Skeletal muscle cell (primary cell): ENCODE measurements at places on chromosomes 4 and X.
A peak's percentile ranks its signal among the peaks of the same experiment; 100 is the strongest.

DNA sequence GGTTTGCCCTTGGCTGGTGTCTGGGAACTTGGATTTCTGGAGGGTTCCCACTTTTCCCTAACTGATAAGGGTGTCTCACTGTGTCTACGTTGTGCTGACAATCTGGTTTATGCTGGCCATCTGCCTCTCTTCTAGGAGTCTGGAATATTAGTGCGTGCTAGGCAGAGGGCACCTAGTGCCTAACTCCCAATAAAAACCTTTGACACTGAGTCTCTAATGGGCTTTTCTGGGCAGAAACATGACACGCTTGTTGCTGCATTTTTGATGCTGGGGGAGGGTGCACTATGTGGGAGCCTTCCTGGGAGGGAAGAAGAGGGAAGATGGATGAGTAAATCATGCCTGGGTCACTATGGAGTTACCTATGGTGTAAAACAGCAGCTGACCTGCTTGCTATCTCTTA is 16.3 kb upstream of the ZNF41 start:
- DNase-seq = no peak

GRCh38 chr4:40843696-40844095 is 93.9 kb downstream of the NSUN7 start:
- DNase-seq = no peak

DNA sequence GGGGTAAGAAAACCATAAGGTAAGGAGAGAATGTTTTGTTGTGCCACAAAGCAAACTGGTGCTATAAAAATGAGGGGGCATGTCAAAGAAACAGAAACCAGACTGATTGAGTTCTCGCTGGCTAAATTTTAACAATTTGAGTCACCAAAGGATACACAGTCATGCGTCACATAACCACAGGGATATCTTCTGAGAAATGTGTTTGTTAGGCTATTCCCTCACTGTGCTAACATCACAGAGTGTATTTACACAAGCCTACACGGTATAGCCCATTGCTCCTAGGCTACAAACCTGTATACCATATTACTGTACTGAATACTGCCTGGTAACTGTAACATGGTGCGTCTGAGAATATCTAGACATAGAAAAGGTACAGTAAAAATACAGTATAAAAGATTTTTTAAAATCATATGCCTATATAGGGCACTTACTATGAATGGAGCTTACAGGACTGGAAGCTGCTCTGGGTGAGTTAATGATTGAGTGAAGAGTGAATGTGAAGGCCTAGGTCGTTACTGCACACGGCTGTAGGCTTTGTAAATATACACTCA is 50.1 kb downstream of the FBXW7 start:
- DNase-seq = peak; percentile 75

DNA sequence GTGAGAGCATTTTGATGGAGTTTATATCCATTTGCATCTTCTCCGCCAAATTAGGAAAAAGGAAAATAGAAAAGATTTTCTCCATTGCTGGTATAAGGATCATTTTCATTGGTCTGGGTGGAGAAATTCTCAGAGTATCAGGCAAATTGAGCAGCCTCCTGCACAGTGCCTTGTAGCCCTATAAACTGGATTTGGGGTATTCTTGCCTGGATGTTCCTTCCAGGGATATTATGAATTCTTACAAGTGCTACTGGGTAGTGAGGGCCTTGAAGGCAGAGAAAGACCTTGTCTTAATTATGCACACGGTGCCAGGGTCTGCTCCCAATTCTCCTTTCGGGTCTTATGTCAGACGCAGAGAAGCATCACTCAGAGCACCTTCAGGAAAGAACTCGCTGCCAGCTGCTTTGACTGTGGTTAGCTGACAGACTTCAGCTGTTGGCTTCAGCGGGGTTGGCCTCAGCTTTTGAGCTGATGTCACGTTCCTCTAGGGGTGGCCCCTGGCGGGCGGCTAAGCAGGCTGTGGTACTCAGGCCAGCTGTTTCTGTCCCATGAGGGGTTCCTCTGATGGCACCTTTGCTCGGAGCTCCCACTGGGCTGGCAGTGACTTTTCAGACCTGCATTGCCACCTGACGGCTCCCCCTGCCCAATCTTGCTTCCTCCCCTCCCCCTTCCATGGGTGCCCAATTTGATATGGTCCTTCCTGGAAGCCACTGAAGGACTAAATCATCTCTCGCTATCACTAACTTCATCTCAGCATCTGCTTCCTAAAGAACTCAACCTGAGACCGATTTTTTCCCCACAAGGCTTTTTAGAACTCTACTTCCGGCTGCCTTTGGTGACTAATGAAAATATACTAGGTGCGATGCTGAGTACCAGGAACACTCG is 519.5 kb downstream of the BCOR start:
- peak; percentile 9 for DNase-seq

- DNase-seq = no peak
Observed at GRCh38 chrX:153333266-153333665, 687 bp upstream of the ZNF275 start.

GRCh38 chr4:182776376-182777105 is 140.6 kb downstream of the DCTD start:
- DNase-seq = no peak

- DNase-seq = no peak
Observed at GRCh38 chr4:4344915-4345527, 41.9 kb upstream of the NSG1 start.

DNA sequence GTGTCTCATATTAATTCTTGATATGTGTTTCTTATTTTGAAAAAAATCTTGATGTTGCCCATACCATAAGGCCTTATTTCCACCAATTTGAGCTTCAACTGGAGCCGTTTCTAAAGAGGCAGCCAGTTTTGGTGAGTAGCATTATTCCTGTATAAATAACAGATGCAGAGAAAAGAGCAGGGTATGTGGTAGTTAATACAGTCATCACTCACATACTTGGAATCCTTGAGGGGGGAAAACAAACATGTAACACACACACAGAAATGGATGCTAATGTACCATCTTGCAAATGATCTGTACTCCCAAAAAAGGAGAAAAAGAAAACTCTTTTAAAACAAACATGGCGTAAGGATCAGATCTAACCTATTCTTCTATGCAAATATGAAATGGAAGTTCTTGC is 389.7 kb downstream of the GPM6A start:
- peak; percentile 74 for DNase-seq

DNA sequence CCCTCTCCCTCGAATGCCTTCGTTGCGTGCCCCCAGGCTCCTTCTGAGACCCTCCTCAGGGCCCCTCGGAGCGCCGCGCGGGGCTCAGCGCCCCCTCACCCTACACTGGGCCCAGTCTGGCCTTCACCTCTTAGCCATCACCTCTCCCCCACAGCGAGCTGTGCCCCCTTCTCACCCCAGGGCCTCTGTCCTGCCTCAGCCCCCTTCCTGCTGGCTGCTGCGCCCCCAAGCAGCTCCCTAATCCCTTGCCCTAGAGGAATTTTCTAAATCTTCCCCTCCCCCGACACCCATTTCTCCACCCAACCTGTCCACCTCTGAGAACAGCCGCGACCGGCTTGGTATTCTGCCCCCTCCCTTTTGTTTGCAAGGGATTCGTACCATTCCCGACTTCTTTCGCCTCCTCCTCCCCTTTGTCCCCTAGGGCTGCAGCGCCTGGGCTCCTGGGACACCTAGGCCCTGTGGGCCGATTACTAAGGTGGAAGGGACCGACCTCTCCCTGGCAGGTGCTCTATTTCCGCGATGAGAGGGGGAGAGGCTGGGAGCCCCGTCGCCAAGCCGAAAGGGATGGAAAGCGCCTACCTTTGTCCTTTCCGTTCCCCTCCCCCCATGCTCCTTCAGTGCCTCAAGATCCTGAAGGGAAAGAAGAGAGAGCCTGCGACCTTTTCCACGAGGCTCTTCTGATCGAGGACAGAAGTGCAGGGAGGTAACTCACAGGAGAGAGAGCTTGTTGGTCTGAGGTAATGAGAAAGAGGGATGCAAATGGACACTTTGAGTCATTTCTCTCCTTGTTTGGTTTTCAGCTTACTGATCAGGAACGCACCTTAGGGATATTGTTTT is 10.9 kb downstream of the DLG3 start:
- DNase-seq = no peak

DNA sequence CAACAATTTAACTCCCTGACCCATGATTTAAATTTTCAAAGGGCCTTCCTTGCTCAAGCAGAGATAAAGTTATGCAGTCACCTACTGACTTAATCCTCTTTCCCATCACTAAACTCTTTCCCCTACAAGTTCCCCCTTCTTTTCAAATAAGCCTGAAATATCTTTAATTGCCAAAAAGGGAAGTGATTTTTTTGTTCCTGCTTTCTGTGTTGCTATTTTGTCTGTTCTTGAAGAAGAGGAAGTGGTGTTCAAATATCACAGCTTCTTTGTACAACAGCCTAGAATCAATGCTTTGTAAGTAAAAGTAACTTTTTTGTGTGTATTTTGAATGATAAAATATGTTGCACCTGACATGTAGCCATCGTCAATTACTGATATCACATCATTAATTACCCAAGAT is 595.9 kb downstream of the CENPC start:
- DNase-seq = no peak

- peak; percentile 90 for DNase-seq
Observed at GRCh38 chrX:123962794-123963373, 1.4 kb downstream of the STAG2 start.

- no peak for DNase-seq
Observed at GRCh38 chrX:43717161-43717560, 61.1 kb downstream of the MAOA start.

DNA sequence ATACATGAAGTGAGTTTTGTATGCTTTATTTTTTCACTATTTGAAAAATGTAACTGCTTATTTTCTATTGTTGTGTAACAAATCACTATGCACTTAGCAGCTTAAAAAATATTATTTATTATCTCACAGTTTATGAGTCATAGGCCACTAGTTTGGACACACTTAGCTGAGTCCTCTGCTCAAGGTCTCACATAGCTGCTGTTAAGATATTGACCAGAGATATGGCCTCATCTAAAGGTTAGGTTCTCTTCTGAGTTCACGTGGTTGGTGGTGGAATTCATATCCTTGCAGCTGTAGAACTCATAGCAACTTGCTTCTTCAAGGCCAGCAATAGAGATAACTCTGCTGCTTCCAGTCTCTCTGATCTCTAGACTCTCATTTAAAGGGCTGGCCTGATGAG is 534.4 kb downstream of the SPRY1 start:
- DNase-seq = no peak

- DNase-seq = no peak
Observed at GRCh38 chrX:119147486-119147885, 19.9 kb upstream of the KIAA1210 start.

- DNase-seq = no peak
Observed at GRCh38 chr4:155802190-155802959, 43.6 kb downstream of the GUCY1B1 start.

- DNase-seq = no peak
Observed at GRCh38 chrX:2284133-2284532, 216.6 kb downstream of the DHRSX start.

DNA sequence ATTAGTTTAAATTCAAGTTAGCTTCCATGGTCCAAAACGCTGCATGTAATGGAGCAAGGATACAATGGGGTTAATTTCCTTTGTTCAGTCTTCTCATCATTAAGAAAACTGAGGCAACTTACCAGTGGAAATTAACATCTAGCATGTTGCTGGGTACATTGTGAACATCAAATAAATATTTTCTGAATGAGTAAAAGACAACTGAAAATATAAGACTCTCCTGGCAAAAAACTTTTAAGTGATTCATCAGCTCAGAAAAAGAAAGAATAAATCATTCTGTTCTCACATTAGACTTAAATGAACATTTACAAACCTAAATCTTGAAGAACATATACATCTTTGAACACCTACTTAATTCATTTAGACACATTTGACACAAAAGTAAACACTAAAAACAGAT is 138.4 kb upstream of the ETNPPL start:
- no peak for DNase-seq

DNA sequence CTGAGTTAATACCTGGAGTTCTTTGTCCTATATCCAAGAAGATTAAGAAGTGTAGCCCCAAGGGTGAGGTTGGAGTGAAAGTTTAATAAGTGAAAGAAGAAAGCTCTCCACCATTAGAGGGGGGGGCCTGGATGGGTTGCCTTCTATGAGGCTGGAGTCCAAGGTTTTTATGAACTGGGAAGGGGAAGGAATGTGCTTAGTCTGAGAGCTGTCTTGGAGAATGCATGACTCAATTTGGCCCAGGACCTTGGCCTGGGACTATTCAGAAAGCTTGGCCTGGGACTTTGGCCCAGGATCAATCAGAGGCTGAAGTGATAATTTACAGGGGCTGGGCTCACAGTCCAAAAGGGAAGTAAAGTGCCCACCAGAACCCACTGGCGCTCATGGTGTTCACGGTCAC is 1049.0 kb upstream of the GRIA3 start:
- DNase-seq = no peak

DNA sequence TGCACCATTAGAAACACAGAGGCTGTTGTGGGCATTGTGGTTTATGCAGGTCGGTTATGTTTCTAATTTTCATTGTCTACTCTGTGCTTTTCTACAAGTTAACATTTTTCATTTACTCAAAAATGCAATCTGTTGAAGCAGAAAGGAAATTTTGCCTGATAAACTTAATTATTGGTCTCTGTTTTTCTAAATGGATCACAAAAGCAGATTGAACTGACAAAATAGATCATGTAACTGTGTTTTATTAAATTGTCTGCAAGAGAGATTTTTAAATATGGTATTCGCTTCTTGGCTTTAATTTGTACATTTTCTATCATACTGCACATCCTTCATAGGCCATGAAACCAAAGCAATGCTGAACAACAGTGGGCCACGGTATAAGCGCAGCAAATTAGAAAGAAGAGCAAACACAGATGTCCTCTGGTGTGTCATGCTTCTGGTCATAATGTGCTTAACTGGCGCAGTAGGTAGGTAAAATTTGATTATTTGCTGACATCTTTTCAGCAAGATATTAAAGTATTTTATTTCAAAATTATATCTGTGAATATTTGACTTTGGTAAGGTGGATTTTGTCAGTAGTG is 50.6 kb downstream of the ATP10D start:
- no peak for DNase-seq

DNA sequence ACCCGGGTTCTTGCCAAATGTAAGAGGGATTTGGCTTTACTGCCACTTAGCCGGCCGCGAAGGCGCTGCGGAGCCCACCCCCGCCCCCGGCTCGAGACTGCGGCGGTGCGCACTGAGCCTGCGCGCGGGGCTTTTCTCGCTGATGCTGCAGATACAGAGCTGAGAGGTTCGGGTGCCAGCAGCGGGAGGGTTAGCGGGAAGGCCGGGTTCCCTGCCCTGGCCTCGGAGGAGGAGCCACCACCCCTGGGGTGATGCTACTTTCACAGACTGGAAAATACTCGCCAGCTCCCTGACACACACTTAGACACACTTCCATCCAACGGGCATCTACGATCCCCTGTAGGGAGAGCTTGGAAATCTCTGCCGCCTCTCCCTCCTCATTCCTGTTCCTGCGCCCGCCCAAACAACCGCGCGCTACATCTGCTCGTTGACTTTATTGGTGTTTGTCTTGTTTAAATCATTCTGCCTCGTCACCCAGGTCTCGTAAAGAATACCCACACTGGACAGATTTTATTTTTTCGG is 2.1 kb upstream of the PCDH7 start:
- no peak for DNase-seq

DNA sequence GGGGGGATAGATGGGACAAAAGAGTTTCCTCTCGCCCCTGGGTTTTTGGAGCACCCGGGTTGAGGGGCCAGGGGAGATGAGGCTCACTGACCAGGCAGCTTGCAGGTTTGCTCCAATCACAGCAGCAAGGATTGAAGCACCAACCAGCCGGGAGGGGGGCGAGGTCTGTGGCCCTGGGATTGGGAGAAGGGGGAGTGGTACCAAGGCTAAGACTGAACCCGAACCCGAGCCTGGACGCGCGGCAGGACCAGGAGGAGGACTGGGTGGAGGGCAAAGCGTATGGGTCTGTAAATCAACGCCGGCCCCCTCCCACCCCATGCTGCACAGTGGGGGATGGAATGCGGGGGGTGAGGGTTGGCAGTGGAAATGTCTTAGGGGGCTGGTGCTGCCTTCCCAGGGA is 3.5 kb downstream of the SOX3 start:
- no peak for DNase-seq

- DNase-seq = no peak
Observed at GRCh38 chr4:150906987-150907633, 108.0 kb downstream of the LRBA start.
